CD4-positive, alpha-beta T cell treated with Interleukin-17A for 1 hour (primary cell): ENCODE measurements at places on chromosomes 7 and 10.

- no peak for DNase-seq
Measured at GRCh38 chr7:133015888-133016287, 66.0 kb downstream of the CHCHD3 start.

- no peak for DNase-seq
Measured at GRCh38 chr10:104045151-104046089, 40.3 kb downstream of the COL17A1 start.

DNA sequence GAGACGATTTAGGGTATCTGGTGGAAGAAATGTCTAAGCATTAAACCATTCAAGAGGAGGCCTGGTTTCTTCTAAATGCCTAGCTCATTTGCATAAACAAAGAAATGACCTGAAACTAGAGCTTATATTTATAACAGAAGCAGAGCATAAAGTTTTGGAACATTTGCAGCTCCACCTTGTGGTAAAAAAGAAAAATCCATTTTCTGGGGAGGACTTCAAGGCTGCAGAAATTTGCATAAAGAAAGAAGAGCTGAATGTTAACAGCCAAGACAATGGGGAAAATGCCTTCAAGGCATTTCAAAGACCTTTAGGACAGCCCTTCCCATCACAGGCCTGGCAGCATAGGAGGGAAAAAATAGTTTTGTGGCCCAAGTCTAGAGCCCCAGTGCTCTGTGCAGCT is 362.0 kb downstream of the ZNF248 start:
- DNase-seq = no peak

- DNase-seq = no peak
Measured at GRCh38 chr10:28954211-28954610, 276.9 kb downstream of the BAMBI start.

DNA sequence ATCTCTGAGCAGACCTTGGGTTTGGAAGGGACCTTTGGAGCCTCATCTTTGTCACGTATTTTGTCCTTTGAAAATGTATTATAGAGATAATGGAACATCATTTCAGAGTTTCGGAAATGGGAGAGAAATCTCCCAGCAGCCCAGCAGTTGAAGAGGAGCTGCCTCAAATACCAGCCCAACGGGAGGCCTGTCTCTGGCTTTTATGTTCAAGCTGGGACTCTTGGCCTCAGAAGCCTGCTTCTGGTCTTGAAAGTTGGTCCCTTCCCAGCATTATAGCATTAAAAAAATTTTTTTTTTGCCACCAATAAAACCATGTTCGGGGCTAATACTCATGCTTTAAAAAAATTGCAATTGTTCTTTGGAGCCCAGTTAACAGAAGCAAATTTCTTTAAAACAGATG is 73.4 kb upstream of the CTBP2 start:
- DNase-seq = no peak

DNA sequence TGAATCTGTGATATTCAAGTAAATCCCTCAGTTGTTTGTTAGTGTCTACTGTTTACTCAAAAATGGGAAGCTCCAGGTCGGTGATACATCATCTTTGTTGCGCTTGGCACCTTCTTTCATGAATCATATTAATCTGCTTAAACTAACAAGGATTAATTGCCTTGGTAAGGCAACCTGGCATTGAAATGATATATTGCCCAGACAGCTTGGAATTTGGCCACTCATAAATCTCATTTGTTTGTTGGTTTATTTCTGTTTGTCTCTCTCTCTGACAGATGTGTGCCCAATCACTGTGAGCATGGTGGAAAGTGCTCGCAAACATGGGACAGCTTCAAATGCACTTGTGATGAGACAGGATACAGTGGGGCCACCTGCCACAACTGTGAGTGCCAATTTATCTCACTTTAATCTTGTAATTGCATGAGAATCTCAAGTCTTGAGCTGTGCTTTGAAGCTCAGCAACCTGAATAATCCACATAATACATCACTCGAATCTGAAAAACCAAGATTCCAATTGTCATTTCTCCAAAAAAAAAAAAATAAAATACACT is 1104.8 kb upstream of the C7orf33 start:
- no peak for DNase-seq

DNA sequence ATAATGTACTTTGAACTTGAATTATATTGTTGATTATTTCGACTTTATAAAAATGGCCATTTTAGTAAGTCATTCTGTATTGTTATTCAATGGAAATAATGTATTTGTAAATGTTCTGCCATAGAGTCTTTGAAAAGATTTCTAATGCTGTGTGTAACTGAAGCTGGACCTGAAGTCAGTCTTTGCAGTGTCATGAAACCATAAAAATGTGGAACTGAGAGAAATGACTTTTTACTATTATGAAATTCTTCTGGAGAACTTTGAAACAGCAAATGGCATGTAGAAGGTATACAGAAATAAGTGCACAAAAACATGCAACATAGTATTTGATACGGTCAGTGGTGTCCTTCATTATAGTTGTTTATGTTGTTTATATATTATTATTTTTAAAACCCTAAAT is 59.7 kb upstream of the ADRA2A start:
- no peak for DNase-seq

GRCh38 chr7:2478399-2478785 is 2.2 kb upstream of the GRIFIN start:
- DNase-seq = no peak

GRCh38 chr7:1531263-1531978 is 919 bp downstream of the MAFK start:
- DNase-seq = peak; percentile 59

- DNase-seq = no peak
Measured at GRCh38 chr7:92720604-92721350, 115.6 kb downstream of the CDK6 start.

GRCh38 chr7:1915956-1916600 is 246.0 kb downstream of the ELFN1 start:
- peak; percentile 22 for DNase-seq

GRCh38 chr7:88344956-88345832 is 38.5 kb upstream of the STEAP4 start:
- no peak for DNase-seq

GRCh38 chr7:2325162-2325561 is 10.9 kb upstream of the SNX8 start:
- no peak for DNase-seq

DNA sequence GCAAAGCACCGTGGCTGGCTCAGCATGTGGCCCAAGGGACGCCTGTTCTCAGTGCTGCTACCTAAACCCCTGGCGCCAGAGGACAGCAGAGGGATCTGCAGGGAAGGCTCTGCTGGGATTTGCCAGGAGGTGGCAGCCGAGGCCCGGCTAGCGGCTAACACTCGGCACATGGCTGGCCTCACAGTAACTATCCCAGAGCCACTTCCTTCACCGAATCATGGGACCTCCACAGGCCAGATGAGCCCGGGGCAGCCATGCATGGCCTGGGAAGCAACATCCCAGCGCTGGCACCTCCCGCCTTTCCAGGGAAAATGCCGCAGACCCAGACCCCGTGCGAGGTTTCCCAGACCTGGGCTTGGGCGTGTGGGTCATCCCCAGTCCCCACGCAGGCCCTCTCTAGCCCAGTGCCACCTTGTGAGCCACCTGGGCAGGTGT is 36.4 kb downstream of the DPYSL4 start:
- DNase-seq = peak; percentile 70

GRCh38 chr10:59036311-59037017 is 140.0 kb upstream of the PHYHIPL start:
- no peak for DNase-seq

DNA sequence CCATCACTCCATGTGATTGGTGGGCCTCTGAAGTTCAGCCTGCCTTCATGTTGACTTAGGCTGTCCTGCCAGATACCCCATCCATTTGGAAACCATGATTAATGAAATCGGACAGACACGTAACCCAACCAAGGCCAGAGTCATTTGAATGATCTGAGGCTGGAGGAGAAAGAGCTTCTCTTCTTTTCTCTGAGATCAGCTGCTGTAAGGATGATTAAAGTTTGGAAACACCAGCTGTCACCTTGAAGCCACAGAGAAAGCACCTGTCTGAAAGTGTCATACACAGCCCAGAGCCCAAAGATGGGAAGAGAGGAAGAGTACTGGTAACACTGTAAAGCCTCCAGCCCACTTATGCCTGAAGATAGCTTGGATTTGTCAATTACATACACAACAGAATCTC is 22.9 kb downstream of the NEBL start:
- no peak for DNase-seq

DNA sequence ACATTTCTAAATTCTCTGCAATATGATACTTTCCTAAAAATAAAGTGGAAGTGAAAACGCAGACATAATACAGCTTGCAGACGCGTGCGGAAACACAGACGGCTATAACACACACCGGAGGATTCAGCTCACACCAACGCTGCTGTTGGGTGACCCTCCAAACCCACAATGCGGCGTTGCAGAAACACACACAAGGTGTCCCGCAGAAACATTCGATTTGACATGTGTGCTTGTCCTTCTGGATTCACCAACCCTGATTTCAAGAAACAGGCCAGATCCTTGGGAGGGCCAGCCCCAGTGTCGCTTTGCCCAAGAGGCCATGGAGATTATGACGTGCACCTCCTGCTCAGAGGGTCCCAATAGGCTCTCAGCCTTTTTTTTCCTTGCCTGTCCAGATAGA is 136.7 kb upstream of the TCERG1L start:
- DNase-seq = no peak

- no peak for DNase-seq
Measured at GRCh38 chr7:104552102-104552501, 223.7 kb downstream of the LHFPL3 start.

DNA sequence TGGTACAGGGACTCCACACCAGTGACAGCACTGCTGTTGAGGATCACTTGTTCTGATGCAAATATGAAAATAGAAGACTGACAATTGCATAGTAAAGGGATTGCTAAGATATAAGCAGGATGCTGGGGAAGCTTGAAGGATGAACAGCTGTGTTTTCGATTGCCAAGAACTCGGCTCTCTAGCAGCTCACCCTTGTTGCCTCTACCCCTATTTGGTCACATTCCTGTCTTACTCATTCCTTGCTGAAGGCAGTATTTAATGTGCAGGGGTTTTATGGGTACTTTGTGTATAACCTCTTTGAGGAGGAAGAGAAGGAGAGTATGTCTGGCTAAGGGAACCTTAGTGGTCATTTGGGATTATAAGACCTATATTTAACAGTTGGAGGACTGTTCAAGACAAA is 218.8 kb downstream of the AUTS2 start:
- no peak for DNase-seq

GRCh38 chr7:40579401-40579800 is 444.6 kb downstream of the SUGCT start:
- DNase-seq = no peak

- DNase-seq = no peak
Measured at GRCh38 chr7:97982647-97983046, 7.3 kb downstream of the OCM2 start.

DNA sequence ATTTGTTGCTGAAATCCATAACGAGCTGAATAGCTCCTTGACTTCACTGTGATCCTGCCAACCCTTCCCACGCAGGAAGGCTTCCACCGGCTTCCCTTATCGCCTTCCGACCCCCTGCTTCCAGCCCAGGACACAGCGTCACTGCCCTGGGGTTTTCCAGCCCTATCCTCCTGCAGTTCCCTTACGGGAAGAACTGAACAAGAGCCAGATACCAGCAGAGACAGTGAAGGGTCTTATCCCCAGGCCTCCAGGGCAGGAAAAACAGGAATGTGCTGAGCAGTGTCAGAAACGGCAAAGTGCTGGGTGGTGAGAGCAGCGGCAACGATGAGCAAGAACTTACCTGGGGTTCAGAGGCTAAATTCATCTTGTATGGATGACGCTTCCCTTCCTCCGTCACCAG is 22.4 kb downstream of the PDLIM1 start:
- no peak for DNase-seq

GRCh38 chr10:28089467-28089866 is 90.6 kb upstream of the ODAD2 start:
- no peak for DNase-seq

DNA sequence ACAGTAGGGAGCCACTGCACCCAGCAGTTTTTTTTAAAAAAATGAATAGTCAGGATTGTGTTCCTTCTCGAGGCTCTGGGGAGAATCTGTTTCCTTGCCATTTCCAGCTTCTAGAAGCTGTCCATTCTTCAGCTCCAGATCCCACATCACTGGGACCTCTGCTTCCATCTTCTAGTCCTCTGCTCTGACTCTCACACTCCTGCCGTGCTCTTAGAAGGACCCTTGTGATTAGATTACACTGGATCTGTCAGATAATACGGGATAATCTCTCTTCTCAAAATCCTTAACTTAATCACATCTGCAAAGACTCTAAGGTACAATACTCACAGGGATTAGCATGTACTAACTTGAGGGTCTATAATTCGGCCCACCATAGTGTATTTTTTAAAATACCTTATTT is 158.9 kb upstream of the SP4 start:
- DNase-seq = no peak

DNA sequence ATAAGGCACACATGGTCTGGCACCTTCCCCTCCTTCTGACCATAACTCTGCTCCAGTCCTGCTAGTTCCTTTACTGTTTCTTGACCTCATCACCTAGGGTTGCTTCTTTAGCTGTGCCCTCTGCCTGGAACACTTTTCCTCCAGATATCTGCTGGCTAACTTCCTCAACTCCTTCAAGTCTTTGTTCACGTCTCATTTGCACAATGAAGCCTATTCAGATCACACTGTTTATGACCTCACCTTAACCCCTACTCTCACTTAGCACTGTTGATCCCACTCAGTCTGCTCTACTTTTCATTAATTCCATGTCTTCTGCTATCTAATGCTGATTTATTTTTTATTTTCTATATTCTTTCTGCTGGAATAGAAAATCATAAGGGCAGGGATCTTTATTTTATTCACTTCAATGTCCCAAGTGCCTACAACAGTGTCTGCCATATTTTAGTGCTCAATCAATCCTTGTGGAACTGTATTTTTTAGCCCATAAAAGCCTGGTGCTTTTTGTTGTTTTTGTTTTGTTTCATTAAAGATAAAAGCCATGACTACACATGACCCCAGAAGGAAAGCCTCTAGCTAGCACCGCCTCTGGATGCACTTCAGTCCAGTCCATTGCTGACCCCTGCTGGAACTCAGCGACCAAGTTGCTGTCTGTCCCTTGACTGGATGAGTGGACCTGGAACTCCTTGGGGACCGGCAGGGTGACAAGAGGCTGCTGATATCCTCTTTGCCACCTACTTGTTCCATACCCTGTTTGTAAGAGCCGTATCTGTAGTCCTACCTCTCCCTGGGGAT is 12.3 kb downstream of the KLF14 start:
- DNase-seq = no peak

GRCh38 chr10:110056822-110057221 is 49.0 kb downstream of the ADD3 start:
- DNase-seq = no peak

- no peak for DNase-seq
Measured at GRCh38 chr7:42097752-42098151, 139.3 kb downstream of the GLI3 start.

DNA sequence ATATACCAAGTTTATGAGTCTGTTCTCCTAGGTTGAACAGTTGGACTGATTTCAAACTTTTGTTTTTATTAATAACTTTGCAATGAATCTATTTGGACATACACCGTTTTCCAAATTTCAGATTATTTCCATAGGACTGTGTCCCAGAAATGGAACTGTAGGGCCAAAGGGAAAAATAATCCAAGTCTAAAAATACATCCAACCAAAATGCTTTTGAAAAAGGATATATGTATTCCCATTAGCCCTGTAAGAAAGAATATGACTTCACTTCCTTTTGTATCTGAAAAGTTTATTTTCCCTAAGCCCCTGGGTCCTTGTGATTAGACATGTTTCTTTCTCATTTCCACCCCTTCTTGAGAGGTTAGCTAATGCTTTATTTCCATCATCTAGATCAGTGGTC is 434.2 kb upstream of the MKI67 start:
- DNase-seq = no peak

- DNase-seq = no peak
Measured at GRCh38 chr7:18564779-18565178, 69.2 kb downstream of the HDAC9 start.
